GM04503 (cell line): ENCODE measurements at places on chromosomes 7 and 10.

DNA sequence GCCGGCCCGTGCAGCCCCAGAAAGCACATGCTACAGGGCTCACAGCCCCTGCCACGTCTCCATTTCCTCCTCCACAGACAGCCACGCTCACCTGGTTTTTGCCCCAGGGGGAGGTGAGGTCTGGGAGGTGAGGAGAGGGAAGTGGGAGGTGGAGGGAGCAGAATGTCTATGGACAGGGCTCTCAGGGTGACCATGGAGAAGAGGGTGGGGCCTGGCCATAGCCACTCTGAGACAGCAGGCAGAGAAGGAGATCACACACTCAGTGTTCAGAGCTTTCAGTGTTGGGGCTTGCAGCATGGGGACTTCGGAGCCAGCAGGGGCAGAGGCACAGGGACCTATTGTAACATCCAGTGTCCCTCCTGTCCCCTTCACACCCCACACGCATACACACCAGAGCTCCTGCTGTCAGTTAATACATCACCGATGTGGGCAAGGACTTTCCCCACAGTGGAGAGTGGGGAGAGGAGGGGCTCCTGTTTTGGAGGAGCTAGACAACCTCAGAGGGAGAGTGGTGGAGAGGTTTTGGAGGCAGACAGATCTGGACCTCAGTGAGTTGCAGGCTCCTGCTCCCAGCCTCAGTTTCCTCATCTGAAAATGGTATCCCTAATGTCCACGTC is 14.4 kb downstream of the WDFY4 start:
- DNase-seq = no peak

GRCh38 chr10:76432016-76433012 is 1000.9 kb downstream of the LRMDA start:
- peak; percentile 75 for DNase-seq

DNA sequence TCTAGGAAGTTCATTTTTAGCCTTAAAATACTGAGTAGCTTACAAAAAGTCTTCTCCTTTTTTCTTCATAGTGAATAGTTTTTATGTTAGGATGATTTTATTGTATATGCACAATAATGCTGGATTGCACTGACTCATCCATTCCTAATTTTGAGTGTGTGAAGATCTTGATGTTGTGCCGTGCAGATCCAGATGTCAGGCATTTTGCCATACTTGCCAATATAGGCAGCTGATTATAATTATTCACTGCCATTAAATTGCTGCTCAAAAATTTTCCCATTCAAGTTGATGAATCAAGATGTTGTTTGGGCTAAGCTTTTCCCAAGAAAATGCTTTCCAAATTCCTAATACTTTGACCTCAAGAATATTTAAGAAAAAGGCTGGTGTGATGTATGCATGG is 218.3 kb downstream of the AHR start:
- DNase-seq = peak; percentile 72

DNA sequence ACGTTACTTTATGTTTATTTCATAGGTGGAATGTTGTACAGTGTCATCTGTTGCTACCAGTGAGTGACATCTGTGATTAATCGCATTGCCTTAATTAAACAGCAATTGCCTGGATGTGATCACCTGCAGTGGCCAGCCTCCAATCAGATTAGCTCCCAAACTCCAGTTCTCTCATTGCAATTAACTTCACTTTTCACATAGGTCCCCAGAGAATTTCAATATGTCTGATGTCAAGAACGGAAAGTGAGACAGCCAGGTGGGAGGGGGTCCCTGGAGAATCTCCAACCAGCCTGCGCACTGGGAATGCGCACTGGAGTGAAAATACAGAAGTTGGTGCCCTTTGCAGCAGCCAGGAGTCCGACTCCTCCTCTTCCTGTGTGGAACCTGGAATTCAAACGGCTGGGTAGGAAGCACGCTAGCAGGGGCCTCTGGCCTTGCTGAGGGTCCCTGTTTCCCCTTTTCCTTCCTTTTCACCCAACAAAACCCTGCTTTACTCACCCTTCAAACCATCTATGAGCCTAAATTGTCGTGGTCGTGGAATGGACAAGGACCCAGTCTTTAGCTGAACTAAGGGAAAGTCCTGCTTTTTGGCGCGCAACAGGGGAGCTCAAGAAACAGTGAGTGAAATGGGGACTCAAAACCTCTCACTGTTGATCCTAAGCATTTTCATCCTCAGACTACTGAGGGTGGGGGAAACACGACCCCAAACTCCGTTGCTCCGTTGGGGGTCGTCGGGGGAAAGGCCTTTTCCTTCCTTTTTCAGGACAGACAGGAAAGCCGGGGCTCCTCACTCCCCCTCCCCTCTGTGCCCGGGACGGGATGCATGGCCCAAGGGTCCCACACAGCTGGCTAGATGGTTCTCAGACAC is 1355.5 kb upstream of the LRRTM3 start:
- no peak for DNase-seq

DNA sequence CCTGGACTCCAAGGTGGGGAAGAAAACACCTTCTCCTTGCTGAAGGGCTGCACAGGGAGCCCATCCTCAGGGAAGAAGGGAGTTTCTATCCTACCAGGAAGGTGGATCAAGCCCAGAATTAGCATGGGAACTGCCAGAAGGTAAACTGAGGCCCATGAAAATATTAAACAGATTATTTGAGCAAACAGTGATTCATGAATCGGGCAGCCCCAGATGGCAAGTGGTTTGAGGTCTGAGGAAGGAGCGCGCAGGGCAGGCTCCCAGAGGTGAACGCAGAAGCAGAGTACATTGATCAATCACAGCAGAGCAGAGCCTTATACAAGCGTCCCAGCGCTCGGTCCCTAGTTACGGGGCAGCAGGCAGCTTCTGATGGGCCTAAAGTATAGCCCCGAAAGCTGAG is 35.8 kb upstream of the PROSER2 start:
- no peak for DNase-seq

DNA sequence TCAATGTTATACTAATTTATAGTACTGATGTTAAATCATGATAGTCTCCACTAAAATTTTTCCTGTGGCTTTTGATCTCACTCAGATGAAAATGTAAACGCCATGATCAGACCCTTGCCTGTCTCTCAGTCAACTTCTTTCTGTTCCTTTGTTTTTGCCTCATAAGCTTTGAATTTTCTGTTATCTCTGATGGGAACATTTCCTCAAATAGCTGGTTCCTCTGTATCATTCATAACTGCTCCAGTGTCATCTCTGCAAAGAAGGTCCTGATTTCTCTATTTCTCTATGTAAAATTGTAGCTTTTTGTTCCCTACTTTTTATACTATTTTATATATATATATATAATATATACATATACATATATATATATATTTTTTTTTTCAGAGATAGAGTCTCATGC is 67.5 kb downstream of the GPR141 start:
- no peak for DNase-seq

GRCh38 chr10:96276426-96276825 is 5.1 kb upstream of the BLNK start:
- DNase-seq = no peak

DNA sequence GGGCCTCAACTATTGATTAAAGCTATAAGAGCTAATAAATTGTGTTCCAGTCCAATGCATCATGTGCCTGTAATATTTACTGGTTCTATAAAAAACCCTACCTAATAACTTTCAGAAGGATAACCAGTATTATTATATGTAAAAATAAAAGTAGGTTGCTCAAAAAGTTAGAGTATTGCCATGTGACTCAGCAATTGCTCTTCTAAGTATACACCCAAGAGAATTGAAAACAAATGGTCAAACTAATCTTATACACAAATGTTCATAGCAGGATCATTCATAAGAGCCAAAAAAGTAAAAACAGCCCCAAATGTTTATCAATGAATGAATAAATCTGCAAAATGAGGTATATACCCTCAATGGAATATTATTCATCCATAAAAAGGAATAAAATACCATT is 89.5 kb upstream of the TES start:
- no peak for DNase-seq

GRCh38 chr7:46281071-46281470 is 360.0 kb upstream of the IGFBP3 start:
- no peak for DNase-seq

DNA sequence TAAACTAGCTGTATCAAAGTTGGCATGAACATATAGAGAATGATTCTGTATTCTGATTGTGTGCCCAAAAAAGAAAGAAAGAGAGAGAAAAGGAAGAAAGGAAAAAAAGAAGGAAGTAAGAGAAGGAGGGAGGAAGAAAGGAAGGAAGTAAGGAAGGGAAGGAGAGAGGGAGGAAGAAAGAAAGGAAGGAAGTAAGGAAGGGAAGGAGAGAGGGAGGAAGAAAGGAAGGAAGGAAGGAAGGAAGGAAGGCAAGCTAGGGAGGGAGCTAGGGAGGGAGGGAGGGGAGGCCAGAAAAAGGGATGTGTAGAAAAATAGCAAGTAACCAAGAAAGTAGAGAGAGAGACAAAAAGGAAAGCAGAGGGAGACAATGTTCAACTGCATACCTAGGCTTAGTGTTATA is 60.7 kb upstream of the TARP start:
- no peak for DNase-seq

GRCh38 chr10:129960481-129961156 is 3.5 kb downstream of the EBF3 start:
- DNase-seq = no peak

- no peak for DNase-seq
These were observed 411 bp downstream of the BCCIP start for GRCh38 chr10:125823663-125824251.

- no peak for DNase-seq
These were observed 503.9 kb downstream of the KIF20B start for GRCh38 chr10:90205340-90205739.

GRCh38 chr7:10593080-10593479 is 380.6 kb upstream of the PHF14 start:
- DNase-seq = no peak

- DNase-seq = no peak
These were observed 177.6 kb downstream of the PTPN20 start for GRCh38 chr10:47088656-47089354.

DNA sequence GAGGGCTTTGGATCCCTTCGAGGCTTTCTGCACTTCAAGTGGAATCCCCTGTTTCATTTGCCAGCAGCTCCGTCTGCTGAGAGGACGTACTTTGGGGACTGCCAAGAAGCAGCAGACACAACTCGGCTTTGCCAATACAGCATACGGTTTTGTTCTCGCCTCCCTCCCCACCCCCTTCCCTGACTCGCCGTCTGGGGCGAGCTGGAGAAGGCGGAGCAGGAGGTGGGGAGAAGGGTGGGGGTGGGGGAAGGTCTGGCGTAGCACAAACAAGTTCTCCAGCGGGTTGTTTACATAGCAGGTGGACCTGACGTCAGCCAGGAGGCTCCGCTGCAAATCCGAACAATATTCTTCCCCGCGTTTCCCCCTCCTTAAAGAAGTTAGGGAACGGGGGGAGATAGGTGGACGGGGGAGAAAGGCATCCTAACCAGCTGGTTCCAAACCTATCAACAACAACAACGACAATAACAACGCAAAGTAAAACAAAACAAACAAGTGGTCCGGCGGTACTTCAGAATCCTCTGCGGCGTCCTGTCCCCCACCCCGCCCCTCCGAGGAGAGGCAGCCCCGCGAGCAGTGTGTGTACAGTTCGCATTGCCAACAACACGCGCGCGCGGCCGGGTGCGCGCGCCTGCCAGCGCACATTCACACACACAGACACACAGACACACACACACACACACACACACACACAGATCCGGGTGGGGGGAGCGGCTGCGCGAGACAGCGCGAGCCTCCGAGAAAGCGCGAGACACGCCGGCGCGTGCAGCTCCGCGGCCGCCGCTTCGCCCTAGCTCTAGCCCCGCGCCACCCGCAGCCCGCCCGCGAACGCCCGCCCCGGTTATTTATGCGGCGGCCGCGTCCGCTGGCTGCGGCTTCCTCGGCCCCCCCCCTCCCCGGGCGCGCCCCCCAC is 167.0 kb upstream of the PPP1R3A start:
- DNase-seq = no peak

GRCh38 chr7:141748396-141748795 is 10.2 kb downstream of the SSBP1 start:
- no peak for DNase-seq

DNA sequence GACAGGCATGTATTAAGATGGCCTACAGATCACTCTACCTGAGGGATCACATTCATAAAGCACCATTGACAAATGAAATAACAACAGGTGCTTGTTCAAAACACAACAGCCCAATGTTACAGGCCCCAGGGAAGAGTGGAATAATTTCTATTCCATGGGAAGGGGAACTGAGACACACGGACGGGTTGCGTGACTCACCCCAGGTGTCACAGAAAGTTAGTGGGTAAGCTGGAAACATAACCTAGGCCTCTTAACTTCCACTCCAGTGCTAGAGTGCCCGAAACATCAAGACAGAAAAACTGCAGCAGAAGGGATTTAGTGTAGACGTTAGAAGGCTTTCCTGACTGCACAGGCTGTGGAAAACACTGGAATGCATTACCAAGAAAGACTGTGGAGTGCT is 48.3 kb downstream of the SLC37A3 start:
- no peak for DNase-seq

DNA sequence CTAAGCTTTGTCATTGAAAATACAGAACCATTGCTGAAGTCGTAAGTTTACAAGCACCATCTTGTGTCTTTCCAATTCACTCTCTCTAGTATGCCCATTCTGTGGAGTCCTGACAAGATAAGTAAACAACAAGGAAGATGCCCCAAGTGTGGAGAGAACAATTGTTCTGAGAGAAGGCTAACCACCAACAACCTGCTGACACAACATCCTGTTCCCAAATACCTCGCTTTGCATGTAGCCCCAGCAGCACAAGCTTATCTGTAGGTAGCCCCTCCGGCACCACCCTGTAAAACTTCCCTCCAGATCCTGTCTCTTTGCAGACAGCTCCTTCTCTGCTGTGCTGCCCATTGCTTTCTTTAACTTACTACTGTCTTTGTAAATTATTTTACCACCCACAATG is 233.3 kb upstream of the AOAH start:
- no peak for DNase-seq

- no peak for DNase-seq
These were observed 47.8 kb upstream of the PPP2R2D start for GRCh38 chr10:131852823-131853609.

DNA sequence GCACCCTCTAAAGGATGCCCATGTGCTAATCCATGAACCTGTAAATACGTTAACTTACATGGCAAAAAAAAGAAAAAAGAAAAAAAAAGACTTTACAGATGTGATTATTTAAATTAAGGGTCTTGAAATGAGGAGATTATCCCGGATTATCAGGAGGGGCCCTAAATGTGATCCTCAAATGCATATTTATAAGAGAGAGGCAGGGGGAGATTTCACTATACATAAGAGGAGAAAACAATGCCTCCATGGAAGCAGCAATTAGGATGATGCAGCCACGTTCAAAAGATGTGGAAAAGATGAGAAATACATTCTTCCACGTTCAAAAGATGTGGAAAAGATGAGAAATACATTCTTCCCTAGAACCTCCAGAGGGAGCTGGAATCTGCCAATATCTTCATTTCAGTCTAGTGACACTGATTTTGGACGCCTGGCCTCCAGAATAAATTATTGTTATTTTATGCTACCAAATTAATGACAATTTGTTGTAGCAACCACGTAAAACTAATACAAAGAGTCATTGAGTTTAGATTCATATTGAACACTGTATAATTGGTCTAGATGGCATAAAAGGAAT is 328.4 kb upstream of the GNAI1 start:
- no peak for DNase-seq

GRCh38 chr7:33649476-33650441 is 255.6 kb upstream of the BMPER start:
- DNase-seq = no peak

- no peak for DNase-seq
These were observed 4.5 kb upstream of the TFPI2 start for GRCh38 chr7:93894966-93895640.

- DNase-seq = no peak
These were observed 154.5 kb downstream of the PLXDC2 start for GRCh38 chr10:19970717-19971116.
